ENCODE measurements at places on chromosomes 13 and 19. TPM values are rescaled to one million over a fixed set of nuclear protein-coding genes. Genes with fewer than 3 reads are reported as not detected.
A peak's percentile ranks its signal among the peaks of the same experiment; 100 is the strongest.

The LAIR2 gene
- not detected for polyA plus RNA-seq

The ADAMTSL5 gene
- polyA plus RNA-seq = 0.07 TPM

The TEX26 gene
- not detected for polyA plus RNA-seq

The IZUMO1 gene
- 0.18 TPM for polyA plus RNA-seq

The PPFIA3 gene
- 1.4 TPM for polyA plus RNA-seq

The ZFP28 gene
- polyA plus RNA-seq = 1.8 TPM

The TEX29 gene
- polyA plus RNA-seq = 0.44 TPM

The NOVA2 gene
- 4.2 TPM for polyA plus RNA-seq

The PLEKHJ1 gene
- polyA plus RNA-seq = 115 TPM

The GPR12 gene
- polyA plus RNA-seq = not detected

DNA sequence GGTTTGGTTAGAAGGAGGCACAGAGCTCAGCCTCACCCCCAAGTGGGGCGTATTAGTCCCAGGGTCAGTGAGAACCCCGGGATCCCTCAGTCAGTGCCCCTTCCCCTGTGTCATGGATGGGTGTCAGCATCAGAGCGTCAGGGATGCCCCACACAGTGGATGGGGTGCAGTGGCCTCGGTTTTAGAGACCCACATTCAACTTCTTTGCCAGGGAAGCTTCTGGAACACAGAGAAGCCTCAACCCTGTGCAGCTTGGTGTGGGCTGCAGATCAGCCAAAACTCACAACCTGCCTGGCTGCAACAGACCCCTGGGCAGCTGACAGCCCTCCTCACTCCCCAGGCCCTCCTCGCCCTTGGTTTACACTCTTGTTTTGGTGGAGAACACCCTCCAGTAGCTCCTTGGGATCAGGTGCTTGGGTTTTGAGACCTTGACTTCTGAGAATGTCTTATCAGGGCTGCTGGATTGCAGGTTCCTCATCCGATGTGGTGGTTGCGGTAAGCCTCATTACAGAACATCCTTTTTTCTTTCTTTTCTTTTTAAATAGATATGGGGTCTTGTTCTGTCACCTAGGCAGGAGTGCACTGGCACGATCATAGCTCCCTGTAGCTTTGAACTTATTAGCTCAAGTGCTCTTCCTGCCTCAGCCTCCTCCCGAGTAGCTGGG lies 11.0 kb downstream of the ZNF333 start:
- DNase-seq = no peak

- peak; percentile 33 for DNase-seq
Observed at GRCh38 chr19:16160943-16161560, 12.3 kb downstream of the CIB3 start.

- no peak for DNase-seq
Observed at GRCh38 chr19:1052349-1052975, 12.6 kb downstream of the ABCA7 start.

GRCh38 chr13:21333186-21333585 lies 125.9 kb downstream of the ZDHHC20 start:
- no peak for DNase-seq

DNA sequence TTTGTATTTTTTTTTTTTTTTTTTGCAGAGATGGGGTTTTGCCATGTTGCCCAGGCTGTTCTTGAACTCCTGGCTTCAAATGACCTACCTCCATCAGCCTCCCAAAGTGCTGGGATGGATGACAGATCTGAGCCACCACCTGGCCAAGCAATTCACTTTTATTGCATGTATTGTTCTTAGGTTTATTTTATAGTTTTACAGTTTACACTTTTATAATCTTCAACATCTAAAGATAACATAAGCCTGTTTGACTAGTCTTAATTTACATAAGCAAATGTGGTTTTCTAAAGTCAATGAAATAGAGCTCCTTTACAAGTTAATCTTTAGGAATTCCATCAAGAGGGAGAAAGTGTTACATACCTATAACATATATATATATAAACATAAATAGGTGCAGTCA lies 9.5 kb upstream of the MPV17L2 start:
- DNase-seq = no peak

- peak; percentile 73 for DNase-seq
Observed at GRCh38 chr13:40016953-40017660, 361.6 kb downstream of the COG6 start.

DNA sequence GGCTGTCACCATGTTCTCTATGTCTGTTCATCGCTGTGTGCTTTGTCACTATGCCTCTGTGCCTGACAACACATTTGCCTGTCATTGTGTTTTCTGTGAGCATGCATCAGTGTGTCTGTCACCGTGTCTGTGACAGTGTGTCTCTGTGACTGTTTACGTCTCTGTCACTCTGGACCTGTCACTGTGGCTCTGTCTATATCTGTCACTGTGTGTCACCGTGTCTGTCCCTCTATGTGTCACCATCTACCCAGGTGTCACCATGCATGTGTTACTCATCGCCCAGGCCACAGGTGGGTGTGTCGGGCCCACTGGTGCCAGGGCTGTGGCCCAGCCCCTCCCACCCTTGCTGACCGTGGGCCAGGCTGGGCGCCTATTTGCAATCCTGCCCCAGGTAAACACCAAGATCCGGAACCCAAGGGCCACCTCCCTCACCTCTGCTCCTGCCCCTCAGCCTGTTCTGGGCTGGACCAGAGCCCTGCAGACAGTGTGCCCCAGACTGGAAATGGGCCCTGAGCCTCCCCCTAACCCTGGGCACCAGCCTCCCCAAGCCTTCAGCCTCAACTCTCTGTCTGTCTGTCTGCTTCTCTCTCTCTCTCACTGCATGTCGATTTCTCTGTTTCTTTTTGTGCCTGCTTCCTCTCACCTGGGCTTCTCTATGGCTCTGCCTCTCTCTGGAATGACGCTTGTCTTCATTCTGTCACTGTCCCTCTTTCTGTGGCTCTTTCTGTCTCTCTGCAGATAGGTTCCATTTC lies 7.7 kb downstream of the IRF2BP1 start:
- DNase-seq = no peak

GRCh38 chr13:97028441-97029299 lies 34.4 kb upstream of the OXGR1 start:
- peak; percentile 78 for DNase-seq

- no peak for DNase-seq
Observed at GRCh38 chr13:89688918-89689317, 1658.6 kb upstream of the MIR17HG start.

- no peak for DNase-seq
Observed at GRCh38 chr13:91375116-91375729, 23.2 kb upstream of the GPC5 start.

GRCh38 chr19:49488046-49488862 lies 846 bp downstream of the RPL13A start:
- peak; percentile 35 for DNase-seq

DNA sequence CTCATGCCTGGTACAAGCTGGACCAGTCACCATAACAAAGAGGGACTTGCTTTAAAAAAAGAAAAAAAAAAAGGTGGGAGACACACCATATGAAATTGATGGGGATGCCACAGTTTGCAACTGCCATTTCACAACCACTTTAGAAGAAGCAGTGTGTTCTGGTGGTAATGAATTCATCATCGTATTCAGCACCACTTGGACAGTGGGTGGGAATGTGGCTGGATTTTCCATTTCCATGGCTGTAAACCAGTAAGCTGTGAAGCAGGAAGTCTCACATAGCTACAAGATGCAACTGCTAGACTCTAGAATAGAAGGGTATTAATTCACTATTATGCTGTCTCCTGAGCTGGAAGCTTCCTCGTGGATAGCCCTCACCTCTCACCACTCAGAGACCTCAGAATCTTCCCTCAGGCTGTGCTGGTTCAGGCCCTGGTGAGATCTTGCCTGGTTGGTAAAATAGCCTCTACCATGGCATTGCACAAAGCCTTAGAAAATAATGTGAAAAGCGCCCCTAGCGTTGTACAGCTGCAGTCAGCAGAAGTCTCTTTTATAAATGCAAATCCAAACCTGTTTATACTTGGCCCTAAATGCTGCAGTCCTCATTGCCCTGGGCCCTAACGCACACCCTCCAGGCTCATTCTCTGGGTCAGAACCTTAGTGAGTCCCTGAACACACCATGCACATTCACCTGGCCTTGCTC lies 150.7 kb downstream of the KCTD15 start:
- DNase-seq = no peak

DNA sequence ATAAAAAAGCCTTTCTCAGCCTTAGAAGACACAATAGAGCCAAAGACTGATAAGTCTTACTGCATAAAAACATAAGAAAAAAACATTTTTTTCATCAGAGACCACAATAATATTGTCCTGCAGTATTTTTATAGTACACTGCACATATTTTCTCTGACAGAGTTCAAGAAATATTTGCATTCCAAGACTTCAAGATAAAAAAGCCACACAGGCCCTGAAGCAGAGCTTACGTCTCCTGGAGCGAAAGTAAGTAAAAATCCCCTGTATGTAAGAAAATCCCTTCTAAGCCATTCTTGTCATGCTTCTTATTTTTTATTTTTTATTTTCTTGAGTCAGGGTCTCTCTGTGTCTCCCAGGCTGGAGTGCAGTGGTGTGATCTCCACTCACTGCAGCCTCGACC lies 755.9 kb downstream of the LIG4 start:
- DNase-seq = no peak

- DNase-seq = no peak
Observed at GRCh38 chr13:21517576-21517975, 58.5 kb upstream of the ZDHHC20 start.

DNA sequence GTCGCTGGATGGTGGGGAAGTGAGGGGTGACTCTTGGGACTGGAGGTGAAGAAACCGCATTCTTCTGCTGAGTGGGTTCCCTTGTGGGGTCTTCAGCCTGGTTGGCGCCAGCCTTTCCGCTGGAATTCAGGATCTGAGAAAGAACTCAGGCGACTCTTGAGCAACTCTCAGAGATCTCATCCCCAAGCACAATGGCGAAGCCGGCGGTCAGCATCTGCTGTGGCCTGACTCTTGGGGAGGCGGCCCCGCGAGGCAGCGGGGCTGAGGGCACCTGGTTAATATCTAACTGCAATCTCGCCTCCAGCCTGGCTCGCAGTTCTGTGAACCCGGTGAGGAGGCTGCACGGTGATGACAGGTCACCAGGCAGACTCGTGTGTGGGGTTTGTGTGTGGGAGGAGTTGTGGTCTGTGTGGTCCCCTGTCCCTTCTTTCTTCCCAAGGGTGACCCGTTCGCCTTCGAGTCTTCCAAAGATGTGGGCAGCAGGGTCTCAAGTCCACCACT lies 883 bp downstream of the ZNF441 start:
- peak; percentile 21 for DNase-seq

DNA sequence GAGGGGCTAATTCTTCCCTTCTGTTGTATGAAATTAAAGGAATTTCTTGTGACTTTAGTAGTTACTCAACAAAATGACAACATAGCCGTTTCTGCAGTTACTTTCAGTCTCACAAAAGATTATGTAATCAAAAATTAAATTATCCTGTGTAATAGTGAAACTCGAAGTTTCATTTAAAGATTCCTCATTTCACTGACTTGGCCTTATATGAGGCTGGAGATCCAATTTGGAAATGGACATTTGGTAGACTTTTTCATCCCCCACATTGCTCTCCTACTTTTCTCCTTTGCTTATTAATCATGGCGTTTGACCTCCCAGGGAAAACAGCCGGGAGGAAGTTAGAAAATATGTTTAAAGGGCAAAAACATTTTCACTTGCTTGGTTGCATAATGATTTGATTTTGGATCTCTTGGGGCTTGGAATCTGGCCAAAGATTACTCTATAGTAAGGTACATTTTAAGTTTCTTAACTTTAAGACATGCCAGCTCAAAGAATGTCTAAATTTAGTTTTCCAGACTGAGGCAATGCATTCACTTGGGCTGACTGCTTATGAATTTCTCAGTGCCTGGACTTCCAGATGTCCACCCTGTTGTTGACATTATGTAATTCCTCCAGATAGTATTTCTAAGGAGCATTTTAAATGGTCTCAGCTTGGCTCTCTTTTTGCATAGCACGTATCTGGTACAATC lies 1364.9 kb upstream of the MIR17HG start:
- no peak for DNase-seq

- DNase-seq = no peak
Observed at GRCh38 chr19:34135821-34136611, 36.3 kb upstream of the LSM14A start.

GRCh38 chr13:31880851-31881494 lies 141.6 kb downstream of the RXFP2 start:
- DNase-seq = no peak

GRCh38 chr13:111554539-111555267 lies 234.3 kb downstream of the TEX29 start:
- no peak for DNase-seq

GRCh38 chr13:29379281-29379680 lies 216.2 kb downstream of the SLC7A1 start:
- no peak for DNase-seq

DNA sequence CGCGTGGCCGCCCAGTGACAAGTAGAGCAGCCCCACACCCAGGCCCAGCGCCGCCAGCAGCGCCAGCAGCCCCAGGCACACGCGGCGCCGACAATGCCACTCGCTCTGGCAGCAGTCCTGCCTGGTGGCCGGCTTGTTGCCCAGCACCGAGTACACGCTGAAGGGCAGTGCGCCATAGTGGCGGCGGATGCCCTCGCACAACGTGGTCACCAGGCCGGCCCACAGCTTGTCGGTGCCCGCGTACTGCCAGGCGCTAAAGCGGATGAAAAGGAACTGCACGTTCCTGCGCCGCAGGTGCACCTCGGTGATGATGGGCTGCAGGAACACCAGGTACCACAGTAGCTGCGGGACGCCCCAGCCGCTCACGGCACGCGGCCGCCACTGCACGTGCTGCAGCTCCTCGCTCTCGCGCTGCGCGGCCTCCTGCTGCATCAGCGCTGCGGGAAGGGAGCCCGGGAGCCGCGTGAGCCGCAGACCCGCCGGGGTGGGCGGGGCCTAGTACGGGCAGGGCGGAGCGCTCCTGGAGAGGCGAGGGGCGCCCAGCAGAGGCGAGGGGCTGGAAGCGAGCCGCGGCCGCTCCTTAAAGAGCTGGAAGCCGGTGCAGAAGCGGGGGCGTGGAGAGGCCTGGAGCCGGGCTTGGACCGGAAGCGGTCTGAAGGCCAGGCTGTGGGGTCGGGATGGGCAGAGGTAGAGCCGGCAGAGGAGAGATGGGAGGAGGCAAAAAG lies 7.3 kb downstream of the NKPD1 start:
- peak; percentile 34 for DNase-seq

DNA sequence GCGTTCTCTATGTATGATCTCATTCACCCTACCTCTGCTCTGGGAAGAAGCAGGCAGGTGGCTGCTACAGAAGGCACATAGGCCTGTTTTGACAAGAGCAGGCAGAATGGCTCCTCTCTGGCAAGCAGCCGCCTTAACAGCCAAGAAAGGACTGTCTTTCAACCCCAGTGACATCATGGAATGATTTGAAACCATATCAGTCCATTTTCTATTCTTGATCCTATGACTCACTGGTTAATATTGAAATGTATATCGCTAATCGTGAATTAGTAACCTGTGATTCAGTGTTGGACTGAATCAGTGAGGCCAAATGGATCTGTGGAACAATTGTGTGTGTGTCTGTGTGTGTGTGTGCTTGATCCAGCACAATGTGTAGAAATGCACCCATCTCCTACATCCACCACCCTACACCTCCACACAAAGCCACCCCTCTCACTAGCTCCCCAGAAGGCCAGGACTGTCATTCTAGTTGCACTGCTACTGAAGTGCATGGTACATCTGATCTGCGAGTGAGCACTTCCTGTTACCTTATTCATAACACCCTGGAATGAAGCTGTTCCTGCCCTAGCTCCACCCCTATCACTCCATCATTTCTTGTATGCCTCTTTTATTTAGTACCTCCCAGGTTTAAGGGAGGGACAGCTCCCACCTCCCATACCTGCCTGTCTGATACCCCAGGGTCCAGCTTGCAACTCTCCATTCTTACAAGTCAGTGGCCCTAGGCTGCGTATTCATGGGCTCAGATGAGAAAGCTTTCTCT lies 460.0 kb downstream of the FOXO1 start:
- peak; percentile 88 for DNase-seq

- no peak for DNase-seq
Observed at GRCh38 chr19:38686530-38686888, 39.1 kb downstream of the ACTN4 start.

Measured in endothelial cell of umbilical vein (primary cell).